Stomach (tissue), 19 donors: ENCODE measurements at places on chromosomes 1 and 21. TPM values are rescaled to one million over a fixed set of nuclear protein-coding genes. Genes with fewer than 3 reads are reported as not detected.

FAF1 gene
- total RNA-seq, result 61.0 TPM

CSMD2 gene
- 0.37 TPM for total RNA-seq

DNA sequence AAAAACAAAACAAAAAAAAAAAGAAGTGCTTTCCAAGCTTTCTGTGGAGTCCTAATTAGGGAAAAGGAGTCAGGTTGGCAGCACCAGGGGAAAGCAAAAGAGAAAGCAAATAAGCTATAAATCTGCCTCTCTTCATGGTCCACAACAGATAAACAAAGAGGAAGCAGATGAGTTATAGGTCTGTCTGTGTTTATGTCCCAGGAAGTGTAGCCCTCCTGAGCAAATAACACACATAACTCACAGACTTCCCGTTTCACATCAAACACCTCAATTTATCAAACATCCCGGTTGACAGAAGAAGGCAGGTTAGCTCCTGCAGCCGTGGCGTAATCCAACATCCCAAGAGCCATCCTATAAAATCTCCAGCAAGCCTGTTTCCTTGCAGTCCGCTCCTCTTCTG is 5.6 kb upstream of the SLC2A5 start:
- no peak overlapping the region for H3K4me3 ChIP-seq
- no peaks in the 10 kb centered on the region for H3K27me3 ChIP-seq
- H3K27ac ChIP-seq, result no peak overlapping the region
- no peaks in the 10 kb centered on the region for H3K36me3 ChIP-seq

DNA sequence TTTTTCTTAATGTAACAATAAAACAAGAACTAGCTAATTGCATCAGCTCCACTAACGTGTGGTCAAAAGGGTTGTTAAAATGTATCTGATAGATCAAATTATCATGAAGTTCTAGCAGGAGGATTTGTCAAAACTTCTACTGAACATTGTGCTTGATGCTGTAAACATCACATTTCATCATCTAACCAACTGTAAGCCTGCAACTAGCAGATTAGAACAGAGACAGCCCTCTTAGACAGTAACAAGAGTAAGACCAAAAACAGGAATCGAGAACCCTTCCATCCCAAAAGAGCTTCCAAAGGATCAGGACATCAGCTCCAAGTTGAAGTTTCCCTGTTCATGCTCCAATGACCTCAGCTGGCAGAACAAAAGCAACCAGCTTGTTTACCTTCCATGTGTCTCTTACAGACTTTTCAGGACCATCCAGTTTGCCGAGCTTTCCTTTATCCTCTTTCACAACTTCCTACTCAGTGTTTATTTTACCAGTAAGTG is 44.6 kb downstream of the NIBAN1 start:
- H3K4me3 ChIP-seq, result no peak overlapping the region
- DNase-seq, result peak; percentile 75
- H3K27ac ChIP-seq, result no peak overlapping the region
- no peaks in the 10 kb centered on the region for H3K27me3 ChIP-seq
- peaks cover 6% of the 10 kb centered on the region for H3K36me3 ChIP-seq
